ENCODE measurements at places on chromosomes 7 and 10. TPM values are rescaled to one million over a fixed set of nuclear protein-coding genes. Genes with fewer than 3 reads are reported as not detected.

The HOXA4 gene
- not detected for total RNA-seq

The CTNNA3 gene
- total RNA-seq, result not detected

The ATG9B gene
- total RNA-seq, result 12.6 TPM

The SAMD9 gene
- total RNA-seq, result 13.6 TPM

The NUTM2A gene
- total RNA-seq, result 0.22 TPM

The PTPRN2 gene
- total RNA-seq, result 0.49 TPM

The FOXP2 gene
- not detected for total RNA-seq

The PIK3CG gene
- 26.8 TPM for total RNA-seq

The TNS3 gene
- 0.04 TPM for total RNA-seq

The GATA3 gene
- 27.2 TPM for total RNA-seq

The C10orf67 gene
- 0.25 TPM for total RNA-seq

The VWDE gene
- total RNA-seq, result 1.7 TPM

The ITPRID1 gene
- total RNA-seq, result not detected

The SPDYE6 gene
- total RNA-seq, result not detected

The ICA1 gene
- total RNA-seq, result 1.3 TPM

The PON1 gene
- total RNA-seq, result not detected

The IFIT1B gene
- not detected for total RNA-seq

The CUEDC2 gene
- total RNA-seq, result 76.4 TPM

The LYZL2 gene
- not detected for total RNA-seq

The SLIT1 gene
- total RNA-seq, result 0.34 TPM

The CNPY1 gene
- not detected for total RNA-seq

The ITGA8 gene
- not detected for total RNA-seq

The C7orf57 gene
- total RNA-seq, result 0.74 TPM

The HMX2 gene
- total RNA-seq, result 0.43 TPM

The NUTM2E gene
- total RNA-seq, result 0.23 TPM

All from activated CD8-positive, alpha-beta T cell treated with anti-CD3 and anti-CD28 coated beads for 36 hours (primary cell).